ENCODE measurements at places on chromosomes 7 and 10.

DNA sequence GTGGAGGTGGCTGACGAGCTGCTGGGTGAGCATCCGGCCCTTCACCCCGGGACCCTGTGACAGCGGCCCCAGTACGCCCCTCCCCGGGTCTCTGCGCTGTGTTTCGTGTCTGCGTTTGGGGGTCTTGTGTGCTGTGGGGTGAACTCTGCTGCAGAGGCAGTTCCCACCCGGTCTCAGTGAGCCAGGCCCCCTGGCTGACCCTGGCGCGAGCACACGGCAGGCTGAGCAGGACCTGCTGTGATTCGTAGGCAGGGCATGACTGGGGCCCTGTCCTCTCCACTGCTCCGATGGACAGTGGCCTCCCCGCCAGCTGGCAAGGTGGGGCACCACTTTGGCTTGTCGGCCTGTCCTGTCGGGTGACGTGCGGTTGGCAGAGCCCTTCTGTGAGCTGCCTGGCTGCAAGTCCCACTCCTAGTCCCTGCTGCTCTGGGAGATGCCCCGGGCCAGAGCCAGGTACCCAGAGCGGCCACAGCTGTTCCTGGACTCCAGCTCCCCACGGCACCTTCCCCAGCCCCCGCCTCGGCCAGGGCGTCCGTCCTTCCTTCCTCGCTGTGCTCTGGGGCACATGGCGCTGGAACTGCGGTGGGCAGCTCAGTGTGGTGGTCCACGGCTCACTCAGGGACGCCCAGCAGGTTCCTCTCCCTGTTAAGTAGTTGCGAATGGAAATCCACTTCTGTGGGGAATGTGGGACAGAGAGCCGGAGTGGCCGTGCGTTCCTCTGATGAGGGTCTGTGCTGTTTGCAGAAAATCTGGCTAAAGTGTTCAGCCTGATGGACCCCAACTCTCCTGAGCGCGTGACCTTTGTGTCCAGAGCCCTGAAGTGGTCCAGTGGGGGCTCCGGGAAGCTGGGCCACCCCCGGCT is 10.5 kb downstream of the GET4 start:
- DNase-seq, result no peak

DNA sequence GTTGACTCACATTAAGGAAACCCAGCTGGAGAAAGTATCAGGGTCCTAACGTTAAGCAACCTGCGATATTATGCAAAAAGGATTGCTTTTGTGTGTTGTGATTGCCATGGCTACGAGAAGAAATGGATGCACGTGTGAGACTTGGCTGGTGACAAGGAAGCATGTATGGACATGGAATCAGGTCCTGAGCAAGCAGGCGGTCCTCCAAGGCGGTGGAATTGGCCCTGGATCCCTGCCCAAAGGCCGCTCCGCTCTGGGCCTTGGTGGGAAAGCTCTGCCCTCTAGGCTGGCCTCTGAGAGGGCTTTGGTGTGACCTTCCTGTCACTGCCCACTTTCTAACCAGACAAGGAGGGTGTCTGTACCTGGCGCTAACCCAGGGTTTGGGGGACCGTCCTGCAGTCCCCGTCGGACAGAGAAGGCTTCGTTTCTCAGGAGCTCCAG is 192.1 kb downstream of the EBF3 start:
- DNase-seq, result no peak

GRCh38 chr10:123896246-123896927 is 4.8 kb upstream of the CPXM2 start:
- DNase-seq, result no peak

DNA sequence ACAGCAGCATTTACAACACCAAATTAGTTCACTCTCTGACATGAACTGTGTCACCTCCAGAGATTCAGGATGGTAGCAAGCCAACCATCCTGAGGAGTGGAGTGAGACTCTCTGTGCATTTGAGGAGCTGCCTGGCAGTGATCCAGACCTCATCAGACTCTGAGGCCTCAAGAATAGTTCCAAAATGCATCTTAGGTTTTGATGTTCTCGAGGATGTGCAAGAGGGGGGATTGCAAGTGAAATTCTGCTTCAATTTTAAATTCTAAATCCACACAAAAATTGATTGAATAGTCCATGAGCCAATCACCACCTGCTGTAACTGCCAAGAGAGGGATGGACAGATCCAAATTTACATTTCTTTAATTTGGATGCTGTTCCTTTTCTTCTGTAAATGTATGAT is 49.7 kb downstream of the SLK start:
- no peak for DNase-seq

- peak; percentile 62 for DNase-seq
Observed at GRCh38 chr10:97081621-97082235, 104.0 kb downstream of the SLIT1 start.

GRCh38 chr10:61642150-61642571 is 20.6 kb upstream of the CABCOCO1 start:
- no peak for DNase-seq

DNA sequence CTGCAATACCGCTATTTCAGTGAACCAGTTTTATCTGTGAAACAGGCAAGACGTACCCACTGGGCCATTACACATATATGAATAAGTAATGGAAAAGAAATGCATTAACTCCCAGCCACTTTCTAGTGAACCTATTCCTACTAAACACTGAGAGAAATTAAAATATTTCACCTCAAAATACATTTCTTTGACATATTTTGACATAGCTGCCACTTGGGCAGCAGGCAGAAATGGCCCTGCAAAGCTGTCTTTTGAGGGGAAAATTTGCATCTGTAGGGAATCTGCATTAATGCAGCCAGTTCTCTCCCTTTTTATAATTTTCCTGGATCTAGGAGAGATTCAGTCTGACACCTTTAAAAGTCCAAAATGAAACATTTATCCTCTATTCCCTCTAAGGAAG is 714.8 kb upstream of the POM121L12 start:
- no peak for DNase-seq

GRCh38 chr10:804787-805619 is 115.5 kb upstream of the DIP2C start:
- DNase-seq, result no peak

- no peak for DNase-seq
Observed at GRCh38 chr7:1946025-1946772, 276.1 kb downstream of the ELFN1 start.

- no peak for DNase-seq
Observed at GRCh38 chr7:112866424-112866823, 76.2 kb upstream of the TMEM168 start.

DNA sequence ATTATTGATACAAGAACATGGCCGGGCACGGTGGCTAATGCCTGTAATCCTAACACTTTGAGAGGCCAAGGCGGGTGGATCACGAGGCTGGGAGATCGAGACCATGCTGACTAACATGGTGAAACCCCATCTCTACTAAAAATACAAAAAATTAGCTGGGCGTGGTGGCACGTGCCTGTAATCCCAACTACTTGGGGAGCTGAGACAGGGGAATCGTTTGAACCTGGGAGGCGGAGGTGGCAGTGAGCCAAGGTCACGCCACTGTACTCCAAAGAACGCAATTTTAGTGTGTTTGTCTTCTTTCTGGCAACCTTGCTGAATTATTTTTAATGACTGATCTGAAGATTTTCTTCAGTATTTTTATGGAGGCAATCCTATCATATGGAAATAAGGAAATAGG is 46.2 kb downstream of the IDE start:
- DNase-seq, result no peak

DNA sequence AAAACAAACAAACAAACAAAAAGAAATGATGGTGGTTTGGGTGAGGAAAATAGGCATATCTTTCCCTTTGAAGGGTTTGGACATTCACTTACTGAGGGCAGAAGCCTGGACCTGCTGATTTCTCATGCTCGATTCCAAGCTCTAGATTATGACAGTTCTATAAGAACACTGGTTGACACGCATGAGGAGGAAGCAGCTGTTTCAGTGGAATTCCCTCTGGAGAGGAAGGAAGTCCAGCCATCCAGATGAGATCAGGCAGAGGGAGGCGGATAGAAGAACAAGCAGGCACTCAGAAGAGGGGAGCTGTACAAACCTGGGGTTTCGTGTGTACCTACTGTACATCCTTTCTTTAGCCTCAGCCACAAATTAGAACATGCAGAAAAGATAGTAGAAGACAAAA is 691.9 kb downstream of the INHBA start:
- no peak for DNase-seq

GRCh38 chr7:113128031-113128430 is 9.7 kb upstream of the SMIM30 start:
- DNase-seq, result no peak

GRCh38 chr10:127303105-127303504 is 106.7 kb upstream of the INSYN2A start:
- no peak for DNase-seq

- no peak for DNase-seq
Observed at GRCh38 chr7:76426246-76426645, 1.5 kb downstream of the ZP3 start.

DNA sequence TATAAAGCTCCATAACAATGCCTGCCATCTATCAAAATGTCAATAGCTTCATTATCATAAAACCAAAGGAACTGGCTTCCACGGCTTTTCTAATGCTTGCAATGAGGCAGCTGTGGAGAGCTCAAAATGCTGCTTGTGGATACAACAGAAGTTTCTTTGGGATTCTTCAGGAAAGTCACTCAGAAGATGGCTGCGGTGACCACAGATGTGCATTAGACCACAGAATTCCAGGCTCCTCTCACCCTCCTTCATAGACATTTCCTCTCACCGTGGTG is 77.2 kb downstream of the CDCA7L start:
- DNase-seq, result no peak

GRCh38 chr10:50396491-50397311 is 145.4 kb upstream of the ASAH2 start:
- DNase-seq, result peak; percentile 93

DNA sequence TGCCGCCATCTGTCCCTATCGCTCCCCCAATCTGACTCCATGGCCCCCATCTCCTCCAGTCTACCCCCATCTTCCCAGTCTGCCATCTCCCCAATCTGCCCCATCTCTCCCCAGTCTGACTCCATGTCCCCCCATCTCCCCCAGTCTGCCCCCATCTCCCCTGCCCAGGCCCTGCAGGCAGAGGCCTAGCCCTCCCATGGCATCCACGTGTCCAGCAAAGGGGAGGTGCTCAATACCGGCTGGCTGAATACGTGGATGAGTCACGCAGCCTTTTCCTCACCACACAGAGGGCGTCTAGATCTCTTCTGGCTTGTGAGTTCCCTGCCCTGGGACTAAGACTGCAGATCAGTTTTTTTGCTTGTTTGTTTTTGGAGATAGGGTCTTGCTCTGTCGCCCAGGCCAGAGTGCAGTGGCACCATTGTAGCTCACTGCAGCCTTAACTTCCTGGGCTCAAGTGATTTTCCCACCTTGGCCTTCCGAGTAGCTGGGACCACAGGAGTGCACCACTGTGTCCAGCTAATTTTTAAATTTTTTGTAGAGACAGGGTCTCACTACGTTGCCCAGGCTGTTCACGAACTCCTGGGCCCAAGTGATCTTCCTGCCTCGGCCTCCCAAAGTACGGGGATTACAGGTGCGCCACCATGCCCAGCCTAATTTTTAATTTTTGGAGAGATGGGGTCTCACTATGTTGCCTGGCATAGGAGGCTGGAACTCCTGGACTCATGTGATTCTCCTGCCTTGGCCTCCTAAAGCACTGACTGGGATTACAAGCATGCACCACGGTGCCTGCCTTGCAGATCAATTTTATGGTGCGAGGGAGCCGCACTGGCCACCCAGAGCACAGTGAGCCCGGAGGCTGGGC is 15.3 kb upstream of the GPR146 start:
- DNase-seq, result peak; percentile 94

DNA sequence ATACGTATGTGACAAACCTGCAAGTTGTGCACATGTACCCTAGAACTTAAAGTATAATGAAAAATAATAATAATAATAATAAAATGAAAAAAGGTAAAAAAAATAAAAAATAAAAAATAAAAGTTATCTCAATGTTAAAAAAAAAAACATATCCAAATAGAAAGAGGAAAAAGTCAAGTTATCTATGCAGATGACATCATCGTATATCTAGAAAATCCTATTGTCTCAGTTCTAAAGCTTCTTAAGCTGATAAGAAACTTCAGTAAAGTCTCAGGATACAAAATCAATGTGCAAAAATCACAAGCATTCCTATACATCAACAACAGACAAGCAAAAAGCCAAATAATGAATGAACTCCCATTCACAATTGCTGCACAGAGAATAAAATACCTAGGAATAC is 466.6 kb upstream of the PHF14 start:
- no peak for DNase-seq

GRCh38 chr10:127945948-127946711 is 39.2 kb downstream of the PTPRE start:
- DNase-seq, result no peak

GRCh38 chr10:104577861-104578521 is 63.1 kb upstream of the SORCS3 start:
- DNase-seq, result no peak

GRCh38 chr7:80014511-80014910 is 120.1 kb upstream of the GNAI1 start:
- no peak for DNase-seq

DNA sequence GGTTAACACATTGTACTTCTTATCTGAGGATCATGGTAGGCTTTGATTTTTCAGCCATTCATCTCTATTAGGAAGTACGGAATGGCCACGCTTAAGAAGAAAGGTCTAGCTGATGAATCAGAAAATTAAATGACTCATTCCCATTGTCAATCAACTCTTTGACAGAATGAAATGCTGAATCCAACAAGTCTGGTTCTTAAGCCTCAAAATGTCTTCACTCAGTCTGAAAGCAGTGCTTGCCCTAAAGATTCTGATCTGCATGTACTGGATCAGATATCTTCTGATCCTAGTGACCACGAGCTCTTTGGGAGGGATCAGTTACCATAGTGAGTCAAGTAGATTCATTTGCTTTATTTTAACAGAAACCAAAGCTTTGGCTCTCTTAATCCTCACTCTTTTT is 5.7 kb upstream of the CELF2 start:
- no peak for DNase-seq

DNA sequence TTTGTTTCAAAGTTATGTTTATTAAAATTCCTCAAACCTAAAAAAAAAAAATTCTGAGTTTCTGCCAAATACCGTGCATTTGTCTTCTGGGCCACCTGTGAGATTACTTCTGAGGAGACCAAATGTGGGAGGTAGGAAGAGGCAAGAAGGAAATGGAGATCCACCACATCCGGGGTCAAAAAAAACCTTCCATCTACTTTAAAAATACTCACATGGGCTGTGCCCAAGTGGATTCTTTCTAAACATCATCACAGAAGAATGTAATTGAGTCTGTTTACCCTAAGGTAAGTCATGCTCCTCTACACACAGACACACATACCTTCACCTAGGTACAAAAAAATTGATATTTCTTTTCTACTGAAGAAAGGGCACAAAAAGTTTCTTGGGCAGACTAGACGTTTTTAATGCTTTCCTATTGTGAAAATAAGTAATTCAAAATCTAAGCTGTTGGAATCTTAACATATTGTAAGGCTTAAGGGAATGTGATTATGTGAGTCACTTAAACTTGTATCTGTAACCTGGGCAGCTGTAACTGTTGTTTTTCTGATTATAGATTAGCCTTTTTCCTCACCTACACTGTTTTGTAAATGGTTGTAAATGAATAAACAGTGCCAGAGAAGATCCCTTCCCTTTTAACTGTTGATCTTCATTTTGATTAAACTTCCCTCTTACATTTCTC is 19.1 kb upstream of the SPOCK2 start:
- DNase-seq, result no peak

GRCh38 chr7:124843336-124843735 is 77.7 kb upstream of the GPR37 start:
- no peak for DNase-seq
